ENCODE measurements at places on chromosomes 7 and 10.

- H3K4me3 ChIP-seq = no peak overlapping the region
- no peaks in the 10 kb centered on the region for H3K4me1 ChIP-seq
- H3K36me3 ChIP-seq = no peaks in the 10 kb centered on the region
- H3K27me3 ChIP-seq = no peaks in the 10 kb centered on the region
Observed at GRCh38 chr7:131501422-131501821, 55.0 kb downstream of the PODXL start.

DNA sequence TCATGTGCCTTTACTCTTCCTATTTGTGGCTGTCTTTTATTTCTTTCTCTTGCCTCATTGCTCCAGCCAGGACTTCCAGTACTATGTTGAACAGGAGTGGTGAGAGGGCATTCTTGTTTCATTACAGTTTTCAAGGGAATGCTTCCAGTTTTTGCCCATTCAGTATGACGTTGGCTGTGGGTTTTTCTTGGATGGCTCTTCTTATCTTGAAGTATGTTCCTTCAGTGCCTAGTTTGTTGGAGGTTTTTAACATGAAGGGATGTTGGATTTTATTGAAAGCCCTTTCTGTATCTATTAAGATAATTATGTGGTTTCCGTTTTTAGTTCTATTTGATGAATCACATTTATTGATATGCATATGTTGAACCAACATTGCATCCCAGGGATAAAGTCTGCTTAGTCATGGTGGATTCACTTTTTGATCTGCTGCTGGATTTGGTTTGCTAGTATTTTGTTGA is 96.8 kb downstream of the GLCCI1 start:
- H3K4me1 ChIP-seq = peaks cover 17% of the 10 kb centered on the region
- H3K4me3 ChIP-seq = no peak overlapping the region
- no peaks in the 10 kb centered on the region for H3K36me3 ChIP-seq
- DNase-seq = no peak
- H3K27me3 ChIP-seq = no peaks in the 10 kb centered on the region

- H3K27ac ChIP-seq = no peak overlapping the region
- H3K36me3 ChIP-seq = no peaks in the 10 kb centered on the region
Observed at GRCh38 chr7:142438235-142438922, 180.5 kb upstream of the PRSS58 start.

DNA sequence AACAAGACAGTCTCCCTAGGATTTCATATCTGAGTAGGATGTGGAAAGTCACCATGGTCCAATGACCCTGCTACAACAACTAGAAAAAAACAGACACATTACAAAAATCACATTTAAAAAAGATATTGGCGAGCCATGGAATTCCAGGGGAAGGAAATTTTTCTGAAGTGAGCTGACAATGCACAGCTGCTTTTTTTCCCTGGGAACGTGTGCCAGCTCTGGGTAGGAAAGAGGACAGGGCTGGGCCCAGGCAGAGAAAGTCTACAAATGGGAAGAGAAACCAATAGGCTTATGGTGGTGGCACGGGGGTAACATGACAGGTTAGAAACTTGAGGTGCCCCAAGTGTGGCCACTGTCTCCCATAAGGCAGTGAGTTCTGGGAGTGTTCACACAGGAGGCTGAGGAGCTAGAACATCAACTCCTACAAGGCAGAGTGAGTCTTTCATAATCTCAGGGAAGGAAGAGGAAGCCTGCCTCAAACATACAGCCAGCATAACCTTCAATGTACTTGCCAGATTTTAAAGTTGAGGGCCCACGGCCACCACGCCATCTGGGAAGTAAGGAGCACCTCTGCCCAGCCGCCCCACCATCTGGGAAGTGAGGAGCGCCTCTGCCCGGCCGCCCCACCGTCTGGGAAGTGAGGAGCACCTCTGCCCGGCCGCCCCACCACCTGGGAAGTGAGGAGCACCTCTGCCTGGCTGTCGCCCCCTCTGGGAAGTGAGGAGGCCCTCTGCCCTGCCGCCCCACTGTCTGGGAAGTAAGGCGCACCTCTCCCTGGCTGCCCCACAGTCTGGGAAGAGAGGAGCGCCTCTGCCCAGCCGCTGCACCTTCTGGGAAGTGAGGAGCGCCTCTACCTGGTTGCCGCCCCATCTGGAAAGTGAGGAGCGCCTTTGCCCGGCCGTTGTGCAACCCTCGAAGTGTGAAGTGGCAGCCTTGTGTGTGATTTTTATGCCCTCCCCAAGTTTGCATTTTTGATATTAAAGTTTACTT is 5.9 kb downstream of the FBXL13 start:
- H3K27ac ChIP-seq = no peak overlapping the region
- H3K36me3 ChIP-seq = no peaks in the 10 kb centered on the region
- no peak for DNase-seq

DNA sequence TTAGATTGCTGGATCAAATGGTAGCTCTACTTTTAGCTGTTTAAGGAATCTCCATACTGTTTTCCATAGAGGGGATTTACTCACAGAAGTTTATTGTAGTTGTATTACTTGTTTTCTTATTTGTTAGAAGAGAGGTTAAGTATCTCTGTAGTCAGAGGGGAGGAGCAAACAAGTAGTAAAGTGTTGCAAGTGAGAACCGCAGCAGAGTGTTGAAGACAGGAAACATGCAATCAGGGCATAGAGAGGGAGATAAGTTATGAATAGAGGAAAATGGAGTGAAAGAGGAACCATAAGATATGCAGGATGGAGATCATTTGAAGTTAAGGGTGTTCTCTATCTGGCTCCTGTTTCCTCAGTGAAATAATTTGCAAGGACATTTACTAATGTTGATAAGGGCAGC is 331.4 kb upstream of the TMEM229A start:
- no peak overlapping the region for H3K27ac ChIP-seq
- H3K36me3 ChIP-seq = no peaks in the 10 kb centered on the region
- no peak for DNase-seq
- H3K4me1 ChIP-seq = no peaks in the 10 kb centered on the region

DNA sequence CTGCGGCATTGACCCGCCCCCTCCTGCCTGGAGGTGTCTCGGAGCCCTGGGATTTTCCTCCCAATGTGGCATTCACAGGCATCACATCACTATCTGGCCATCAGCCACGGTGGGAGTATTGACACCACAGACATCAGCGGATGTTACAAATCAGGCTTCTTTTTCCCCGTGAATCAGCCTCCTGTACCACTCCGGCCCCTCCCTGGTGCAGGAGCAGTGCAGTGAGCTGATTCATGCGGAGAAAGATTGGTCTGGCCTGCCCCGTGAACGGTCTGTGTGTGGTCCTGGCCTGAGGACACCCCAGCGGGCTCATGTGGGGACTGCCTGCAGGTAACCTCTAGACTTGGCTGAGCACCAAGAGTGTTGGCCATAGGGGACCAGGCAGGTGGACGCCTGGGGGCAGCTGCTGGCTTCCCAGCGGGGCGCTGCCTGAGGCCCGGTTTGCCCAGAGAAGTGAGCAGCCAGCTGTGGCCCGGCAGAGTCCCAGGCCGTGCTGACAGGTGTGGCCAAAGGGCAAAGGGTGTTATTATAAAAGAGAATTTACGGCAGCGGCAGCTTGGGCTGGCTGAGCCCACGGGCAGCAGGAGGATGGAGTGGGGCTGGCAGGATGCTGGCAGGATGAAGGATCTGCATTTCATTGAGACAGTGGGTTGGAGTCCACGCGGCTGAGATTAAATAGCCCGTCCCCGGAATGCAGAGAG is 32.1 kb upstream of the GNA12 start:
- H3K4me3 ChIP-seq = no peak overlapping the region

DNA sequence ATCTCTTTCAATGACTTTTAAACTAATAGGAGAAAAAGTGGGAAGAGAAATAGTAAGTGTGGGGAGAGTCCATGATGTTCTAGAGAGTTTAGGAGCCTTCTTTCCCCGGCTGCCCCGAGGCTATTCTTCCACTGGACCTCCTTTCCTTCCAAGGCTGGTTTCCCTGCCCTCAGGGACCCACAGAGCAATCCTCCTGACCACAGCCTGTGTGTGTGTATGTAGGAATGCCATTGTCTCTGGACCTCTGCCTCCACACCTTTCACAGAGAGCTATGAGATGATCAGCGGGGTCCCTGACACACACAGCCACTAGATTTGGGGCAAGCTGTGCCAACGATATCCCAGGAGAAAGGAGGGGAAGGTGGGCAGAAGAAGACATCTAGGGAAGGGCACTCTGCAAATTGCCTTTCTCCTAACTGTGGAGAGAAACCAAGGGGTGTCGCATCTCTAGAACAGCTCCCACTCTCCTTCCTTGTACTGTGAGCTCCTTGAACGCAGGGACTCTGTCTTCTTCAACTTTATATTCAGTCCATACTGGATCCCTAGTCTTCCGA is 13.3 kb upstream of the CHCHD3 start:
- H3K36me3 ChIP-seq = no peaks in the 10 kb centered on the region
- DNase-seq = no peak
- no peak overlapping the region for H3K4me3 ChIP-seq
- H3K27ac ChIP-seq = no peak overlapping the region
- H3K27me3 ChIP-seq = no peaks in the 10 kb centered on the region

DNA sequence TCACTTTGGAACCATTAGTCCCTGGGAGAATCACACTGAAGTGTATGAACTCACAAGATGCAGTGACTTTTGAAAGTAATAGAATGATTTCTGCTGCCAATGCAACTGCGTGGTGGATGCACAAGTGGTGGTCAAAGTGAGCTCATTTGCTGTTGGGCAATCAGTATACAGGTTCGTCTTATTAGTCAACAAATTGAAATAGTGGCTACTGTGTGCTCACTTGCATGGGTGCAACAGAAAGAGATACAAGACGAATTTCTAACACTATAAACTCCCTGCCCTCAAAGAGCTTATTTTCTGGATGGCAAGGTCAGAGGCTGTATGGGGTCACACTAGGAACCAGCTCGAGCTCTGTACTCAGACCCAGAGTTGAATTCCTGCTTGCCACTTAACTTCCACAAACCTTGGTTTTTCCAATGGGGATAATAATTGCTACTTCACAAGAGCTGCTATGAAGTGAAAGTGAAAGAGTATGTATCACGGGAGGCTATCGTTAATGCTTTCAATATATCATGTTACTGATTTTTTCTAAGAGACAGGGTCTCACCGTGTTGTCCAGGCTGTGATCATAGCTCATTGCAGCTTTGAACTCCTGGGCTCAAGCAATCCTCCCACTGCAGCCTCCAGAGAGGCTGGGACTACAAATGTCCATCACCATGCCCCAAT is 8.3 kb upstream of the BCL7B start:
- no peaks in the 10 kb centered on the region for H3K4me1 ChIP-seq
- peaks cover 16% of the 10 kb centered on the region for H3K36me3 ChIP-seq
- DNase-seq = no peak
- peak overlapping the region; percentile 16 for H3K4me3 ChIP-seq
- no peak overlapping the region for H3K27ac ChIP-seq

DNA sequence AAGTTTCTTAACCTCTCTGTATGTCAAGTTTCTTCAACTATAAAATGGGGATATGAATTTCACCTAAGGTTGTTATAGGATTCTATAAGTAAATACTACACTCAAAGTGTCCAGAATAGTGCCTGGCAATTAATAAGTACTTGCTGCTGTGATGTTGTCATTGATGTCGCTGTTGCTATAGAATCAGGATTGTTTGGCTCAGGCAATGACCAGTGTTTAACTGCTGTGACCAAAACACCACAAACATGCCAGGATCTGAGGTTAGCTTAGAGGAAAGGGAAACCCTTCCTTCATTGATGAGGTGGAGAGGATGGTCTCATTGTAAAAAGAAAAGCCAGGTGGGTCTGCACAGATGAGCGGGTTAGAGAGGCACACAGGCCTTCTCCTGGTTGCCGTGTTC is 223.1 kb upstream of the INHBA start:
- H3K27ac ChIP-seq = no peak overlapping the region
- DNase-seq = no peak
- no peaks in the 10 kb centered on the region for H3K4me1 ChIP-seq
- H3K27me3 ChIP-seq = no peaks in the 10 kb centered on the region
- H3K36me3 ChIP-seq = no peaks in the 10 kb centered on the region

- no peaks in the 10 kb centered on the region for H3K36me3 ChIP-seq
- peaks cover 29% of the 10 kb centered on the region for H3K4me1 ChIP-seq
- peak overlapping the region; percentile 95 for H3K27ac ChIP-seq
- peak; percentile 83 for DNase-seq
Observed at GRCh38 chr10:17643339-17643754, 604 bp upstream of the STAM start.

- no peaks in the 10 kb centered on the region for H3K27me3 ChIP-seq
- no peaks in the 10 kb centered on the region for H3K36me3 ChIP-seq
- peak overlapping the region; percentile 57 for H3K27ac ChIP-seq
- H3K4me1 ChIP-seq = peaks cover 4% of the 10 kb centered on the region
- no peak for DNase-seq
- H3K4me3 ChIP-seq = peak overlapping the region; percentile 96
Observed at GRCh38 chr7:18086165-18087025, 58.7 kb upstream of the PRPS1L1 start.

- H3K27ac ChIP-seq = no peak overlapping the region
- no peaks in the 10 kb centered on the region for H3K4me1 ChIP-seq
- no peak overlapping the region for H3K4me3 ChIP-seq
- H3K36me3 ChIP-seq = no peaks in the 10 kb centered on the region
- no peak for DNase-seq
Observed at GRCh38 chr7:143015926-143016490, 10.9 kb downstream of the OR9A2 start.

- H3K36me3 ChIP-seq = no peaks in the 10 kb centered on the region
- no peak overlapping the region for H3K4me3 ChIP-seq
- H3K27ac ChIP-seq = no peak overlapping the region
- no peaks in the 10 kb centered on the region for H3K4me1 ChIP-seq
- no peaks in the 10 kb centered on the region for H3K27me3 ChIP-seq
Observed at GRCh38 chr10:11605807-11606408, 5.5 kb downstream of the USP6NL start.

DNA sequence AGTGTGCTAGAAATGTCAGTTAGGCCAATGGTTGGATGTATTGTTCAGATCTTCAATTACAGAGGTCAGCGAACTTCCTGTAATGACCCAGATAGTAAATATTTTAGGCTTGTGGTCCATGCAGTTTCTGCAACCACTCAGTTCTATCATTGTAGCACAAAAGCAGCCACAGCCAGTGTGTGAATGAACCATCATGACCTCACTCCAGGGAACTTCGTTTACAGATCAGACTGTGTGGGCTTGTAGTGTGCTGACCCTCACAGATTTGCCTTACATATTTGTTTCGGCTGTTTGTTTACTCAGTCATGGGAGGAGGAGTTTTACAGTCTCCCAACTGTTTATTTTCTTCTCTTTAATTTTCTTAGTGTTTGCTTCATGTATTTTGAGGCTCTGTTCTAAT is 55.4 kb downstream of the LANCL2 start:
- H3K4me1 ChIP-seq = no peaks in the 10 kb centered on the region
- no peaks in the 10 kb centered on the region for H3K27me3 ChIP-seq
- peaks cover 6% of the 10 kb centered on the region for H3K36me3 ChIP-seq
- H3K27ac ChIP-seq = no peak overlapping the region

DNA sequence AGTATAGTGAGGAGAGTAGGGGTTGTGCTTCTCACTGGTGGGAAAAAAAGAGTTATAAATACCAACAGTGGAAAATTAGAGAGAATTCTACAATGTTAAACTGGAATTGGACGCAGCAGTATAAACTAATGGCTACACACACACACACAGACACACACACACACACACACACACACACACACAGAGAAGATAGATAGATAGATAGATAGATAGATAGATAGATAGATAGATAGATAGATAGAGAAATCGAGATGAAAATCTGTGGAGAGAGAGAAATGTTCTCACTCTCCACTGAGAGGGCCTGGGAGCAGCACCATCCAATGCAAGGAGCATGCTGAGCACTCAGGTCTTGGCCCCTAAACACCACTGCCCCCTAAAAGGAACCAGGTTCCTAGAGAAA is 99.9 kb upstream of the LRRC4 start:
- H3K4me1 ChIP-seq = peaks cover 5% of the 10 kb centered on the region
- no peak for DNase-seq
- H3K4me3 ChIP-seq = no peak overlapping the region
- H3K36me3 ChIP-seq = no peaks in the 10 kb centered on the region
- H3K27ac ChIP-seq = no peak overlapping the region

Measured in ascending aorta (tissue), 2 donors.